Stimulated activated CD8-positive, alpha-beta memory T cell treated with anti-CD3 and anti-CD28 coated beads, Interleukin-2, amount 100 ng/mL, for 1 hour (primary cell): ENCODE measurements at places on chromosomes 6 and 20.

GRCh38 chr6:117684749-117685148 lies 9.5 kb downstream of the NUS1 start:
- DNase-seq, result no peak

DNA sequence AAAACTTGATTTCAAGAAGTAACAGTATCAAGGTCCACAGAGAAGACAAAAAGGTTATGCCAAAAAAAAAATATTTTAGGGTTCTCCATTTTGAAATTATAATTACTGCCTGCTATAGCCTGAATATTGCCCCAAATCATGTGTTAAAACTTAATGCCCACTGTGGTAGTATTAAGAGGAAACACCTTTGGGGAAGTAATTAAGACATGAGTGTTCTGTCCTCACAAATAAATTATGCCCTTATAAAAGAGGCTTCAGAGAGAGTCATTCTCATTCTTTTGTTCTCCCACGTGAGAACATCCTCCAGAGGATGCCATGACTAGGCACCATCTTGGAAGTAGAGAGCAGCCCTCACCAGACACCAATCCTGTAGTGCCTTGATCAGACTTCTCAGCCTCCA lies 66.2 kb downstream of the GMDS start:
- DNase-seq, result no peak

DNA sequence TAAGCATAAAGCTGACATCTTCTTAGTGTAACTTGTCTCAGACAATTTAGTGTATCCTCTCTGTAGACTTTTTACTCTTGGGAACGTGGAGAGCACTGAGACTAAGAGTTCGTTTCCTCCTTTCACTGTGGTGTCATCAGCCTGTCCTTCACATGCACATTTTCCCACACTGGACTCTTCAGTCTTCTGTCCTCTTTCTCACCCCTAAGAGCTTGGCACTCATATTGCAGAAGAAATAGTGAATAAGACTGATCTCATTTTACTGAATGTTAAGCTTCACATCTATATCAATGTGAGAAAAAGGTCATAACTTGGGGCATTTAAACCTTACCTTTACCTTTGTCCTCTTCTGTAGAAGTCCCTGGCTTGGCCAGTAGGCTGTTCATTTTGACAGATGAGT lies 25.6 kb downstream of the FUCA2 start:
- no peak for DNase-seq

GRCh38 chr6:75572072-75572471 lies 29.6 kb upstream of the SENP6 start:
- no peak for DNase-seq

DNA sequence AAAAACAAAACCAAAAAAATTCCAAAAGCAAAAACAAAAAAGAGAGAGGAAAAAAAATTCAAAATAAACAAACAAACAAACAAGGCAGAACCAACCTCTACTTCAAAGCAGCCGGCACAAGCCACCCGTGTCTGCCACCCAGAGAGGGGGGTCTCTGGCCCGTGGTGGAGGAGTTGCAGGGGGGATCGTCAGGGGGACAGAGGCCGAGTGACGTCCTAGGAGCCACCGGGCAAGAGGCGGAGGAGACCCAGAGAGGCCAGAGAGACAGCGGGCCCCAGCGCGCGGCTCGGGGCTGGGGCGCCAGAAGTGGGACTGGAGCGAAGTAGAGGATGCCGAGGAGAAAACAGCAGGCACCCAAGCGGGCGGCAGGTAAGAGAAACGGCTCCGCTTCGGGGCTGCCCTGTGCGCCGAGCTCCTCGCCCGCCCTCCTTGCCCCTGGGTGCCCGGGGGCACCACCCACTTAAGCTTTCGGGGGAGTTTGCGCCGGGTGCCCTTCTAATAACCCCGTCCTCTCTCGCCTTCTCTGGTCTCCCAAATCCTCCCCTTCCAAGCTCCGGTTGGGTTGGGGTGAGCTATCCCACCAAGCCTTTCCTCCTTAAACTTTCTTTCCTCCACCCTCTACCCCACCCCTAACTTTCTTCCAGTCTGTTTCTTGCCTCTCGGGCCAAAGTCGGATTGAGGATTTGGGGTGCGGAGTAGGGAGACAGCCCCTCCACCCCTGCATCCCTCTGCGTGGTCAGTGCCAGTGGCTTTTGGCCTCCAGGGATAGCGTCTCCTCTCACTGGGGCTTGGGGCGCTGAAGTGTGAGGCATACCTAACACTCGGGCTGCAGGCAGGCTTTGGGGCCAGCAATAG lies 1.0 kb downstream of the TSHZ2 start:
- DNase-seq, result no peak

- DNase-seq, result no peak
Observed at GRCh38 chr6:166307082-166308032, 835 bp downstream of the PRR18 start.

DNA sequence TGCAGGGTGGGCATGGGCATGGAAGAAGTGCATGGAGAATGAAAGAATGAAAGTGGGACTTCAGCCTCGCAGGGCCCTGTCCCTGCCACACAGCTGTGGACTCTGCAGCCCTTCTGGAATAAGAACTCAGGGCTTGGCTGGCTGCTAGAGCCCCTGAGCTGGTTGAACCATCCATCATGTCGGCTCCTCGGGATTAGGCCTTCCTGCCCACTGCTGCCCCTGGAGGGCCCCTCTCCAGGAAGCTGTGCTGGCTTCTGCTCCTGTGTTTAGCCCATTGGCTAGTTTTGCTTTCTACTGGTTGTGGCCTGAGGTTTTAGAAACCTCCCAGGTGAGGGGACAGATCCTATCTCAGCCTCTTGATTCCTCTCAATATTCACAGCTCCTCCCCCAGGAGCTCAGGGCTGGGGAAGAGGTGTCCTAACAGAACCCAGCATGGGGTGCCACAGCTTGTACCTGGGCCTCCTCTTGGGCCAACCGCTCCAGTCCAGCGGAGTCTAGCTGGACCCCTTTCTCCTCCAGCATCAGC lies 7.9 kb downstream of the AARS2 start:
- DNase-seq, result no peak

GRCh38 chr20:23257848-23258746 lies 92.5 kb upstream of the NXT1 start:
- no peak for DNase-seq

- DNase-seq, result no peak
Observed at GRCh38 chr6:7528565-7528964, 12.9 kb upstream of the DSP start.

DNA sequence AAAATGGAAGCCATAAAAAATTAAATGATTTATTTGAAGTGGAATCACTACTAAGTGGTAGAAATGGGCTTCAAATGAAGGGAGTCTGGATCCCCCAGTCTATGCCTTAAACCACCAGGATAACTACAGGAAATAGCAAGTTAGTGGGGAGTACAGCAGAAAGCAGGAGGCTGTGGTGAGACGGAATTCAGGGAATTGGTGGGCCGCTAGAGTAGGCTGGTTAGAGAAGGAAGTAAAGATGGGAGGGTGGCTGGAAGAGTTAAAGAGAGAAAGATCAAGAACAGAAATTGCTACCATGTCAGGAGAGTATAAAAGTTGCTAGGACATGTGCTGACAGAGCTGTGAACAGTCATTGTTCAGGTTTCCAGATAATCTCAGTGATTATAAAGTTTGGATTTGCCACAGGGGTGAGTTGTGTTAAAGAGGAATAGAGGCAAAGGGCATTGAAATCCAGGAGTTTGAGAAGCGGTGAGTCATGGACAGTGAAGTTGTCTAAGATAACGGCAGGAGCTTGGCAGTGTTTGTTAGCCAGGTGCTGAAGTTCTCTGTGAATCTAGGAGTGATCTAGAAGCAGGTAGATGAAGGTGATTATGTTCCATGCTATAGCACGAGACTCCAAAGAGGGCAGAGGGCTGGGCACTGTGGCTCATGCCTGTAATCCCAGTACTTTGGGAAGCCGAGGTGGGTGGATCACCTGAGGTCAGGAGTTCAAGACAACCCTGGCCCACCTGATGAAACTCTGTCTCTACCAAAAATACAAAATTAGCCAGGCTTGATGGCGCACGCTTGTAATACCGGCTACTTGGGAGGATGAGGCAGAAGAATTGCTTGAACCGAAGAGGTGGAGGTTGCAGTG lies 13.7 kb upstream of the HINT3 start:
- DNase-seq, result no peak

GRCh38 chr6:167118006-167118405 lies 4.9 kb upstream of the CCR6 start:
- no peak for DNase-seq

DNA sequence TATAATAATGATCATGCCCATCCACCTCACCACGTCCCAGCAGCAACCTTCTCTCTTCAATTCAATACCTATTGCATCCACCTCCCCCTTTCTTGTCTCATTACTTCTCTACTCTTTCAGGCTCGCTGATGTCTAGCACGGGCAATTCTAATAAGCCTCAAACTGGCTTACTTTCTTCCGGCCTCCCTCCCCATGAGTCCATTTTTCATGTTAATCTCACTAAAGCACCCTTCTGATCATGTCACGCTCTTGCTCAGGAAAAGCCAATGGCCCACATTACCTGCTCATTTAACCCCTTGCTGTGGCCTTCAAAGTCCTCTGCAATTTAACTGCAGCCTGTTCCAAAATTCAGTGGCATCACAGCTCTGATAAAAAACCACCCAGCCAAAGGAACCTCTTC lies 105.1 kb downstream of the UTRN start:
- no peak for DNase-seq

GRCh38 chr6:6825193-6825784 lies 236.8 kb downstream of the LY86 start:
- DNase-seq, result no peak
